Astrocyte of the cerebellum (primary cell): ENCODE measurements at places on chromosomes 6 and 20.

DNA sequence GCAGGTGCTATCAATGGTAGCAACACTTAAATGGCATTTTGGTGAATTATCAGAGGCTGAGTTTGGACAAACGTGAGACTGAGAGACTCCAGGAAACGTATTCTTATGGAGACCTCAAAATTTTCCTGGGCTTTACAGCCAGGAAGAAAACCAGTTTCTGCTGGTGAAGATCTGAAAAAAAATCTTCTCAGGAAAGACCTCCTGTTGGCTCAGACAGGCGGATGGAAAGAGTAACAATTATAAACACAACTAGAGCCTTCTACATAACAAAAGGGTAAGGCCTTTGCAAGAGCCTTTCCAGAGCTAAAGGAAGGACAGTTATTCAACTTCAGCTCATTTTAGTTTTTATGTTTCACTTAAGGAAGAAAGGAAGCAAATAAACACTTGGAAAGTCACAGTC, 274.4 kb downstream of the THBS2 start:
- DNase-seq, result no peak

DNA sequence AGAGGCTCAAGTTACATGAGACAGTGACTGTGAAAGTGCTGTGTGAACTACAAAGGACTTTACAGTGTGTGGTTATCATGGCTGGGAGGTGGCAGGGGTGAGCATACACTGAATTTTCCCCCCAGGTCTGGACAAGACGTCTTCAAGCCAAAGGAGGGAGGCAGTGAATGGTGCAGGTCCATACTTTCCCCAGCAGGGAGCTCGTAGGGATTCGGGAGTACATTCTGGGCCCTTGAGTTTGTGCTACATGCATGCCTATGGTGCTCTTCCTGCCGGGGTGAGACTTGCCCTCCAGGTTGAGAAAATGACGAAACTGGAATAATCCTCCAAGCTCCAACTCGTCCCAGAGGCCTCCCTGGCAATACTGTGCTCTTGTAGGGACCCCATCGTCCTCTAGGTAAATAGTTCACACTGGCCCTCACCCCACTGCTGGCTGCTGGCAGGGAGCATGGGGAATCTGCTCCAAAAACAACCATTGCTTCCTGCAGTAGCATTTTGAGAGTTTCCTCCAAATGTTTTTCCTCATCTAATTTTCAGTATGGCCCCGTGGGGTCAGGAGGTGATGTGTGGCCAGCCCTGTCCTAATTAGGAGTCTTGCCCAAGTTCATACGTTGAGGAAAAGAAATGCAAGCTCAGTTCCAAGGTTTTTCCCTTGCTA, 57.6 kb downstream of the ZNF831 start:
- DNase-seq, result no peak

DNA sequence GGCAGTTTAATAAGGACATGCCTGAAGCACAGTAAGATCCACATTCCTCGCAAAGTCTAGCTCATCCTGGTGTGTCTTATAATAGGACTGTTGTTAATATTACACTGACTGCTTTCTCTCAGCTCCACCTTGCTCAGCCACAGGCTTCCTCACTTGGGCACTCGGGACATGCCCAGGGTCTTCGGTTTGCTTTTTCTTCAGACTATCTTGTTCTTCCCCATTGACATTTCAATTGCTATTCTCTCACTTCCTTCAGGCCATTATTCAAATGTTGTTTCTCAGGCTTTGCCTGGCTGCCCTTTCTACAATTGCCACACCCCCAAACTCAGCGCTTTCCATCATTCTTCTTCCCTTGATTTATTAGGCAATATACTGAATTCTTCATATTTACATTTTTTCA, 274.8 kb upstream of the RGS17 start:
- DNase-seq, result no peak

DNA sequence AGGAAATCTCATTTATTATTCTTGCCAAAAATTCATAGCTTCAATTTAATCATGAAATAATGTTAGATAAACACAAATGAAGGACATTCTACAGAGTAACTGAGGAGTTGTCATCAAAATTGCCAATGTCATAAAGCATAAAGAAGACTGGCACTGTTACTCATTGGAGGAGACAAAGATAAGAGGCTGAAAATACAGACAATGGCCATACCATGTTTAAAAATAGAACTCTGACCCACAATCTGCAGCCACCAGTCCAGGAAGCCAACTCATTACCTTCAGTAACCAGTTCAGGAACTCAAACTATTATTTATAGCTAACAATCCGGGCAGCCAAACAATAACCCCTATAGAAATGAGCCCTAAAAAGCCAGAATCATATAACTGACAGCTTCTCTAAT, 795.6 kb downstream of the TENT5A start:
- DNase-seq, result no peak

DNA sequence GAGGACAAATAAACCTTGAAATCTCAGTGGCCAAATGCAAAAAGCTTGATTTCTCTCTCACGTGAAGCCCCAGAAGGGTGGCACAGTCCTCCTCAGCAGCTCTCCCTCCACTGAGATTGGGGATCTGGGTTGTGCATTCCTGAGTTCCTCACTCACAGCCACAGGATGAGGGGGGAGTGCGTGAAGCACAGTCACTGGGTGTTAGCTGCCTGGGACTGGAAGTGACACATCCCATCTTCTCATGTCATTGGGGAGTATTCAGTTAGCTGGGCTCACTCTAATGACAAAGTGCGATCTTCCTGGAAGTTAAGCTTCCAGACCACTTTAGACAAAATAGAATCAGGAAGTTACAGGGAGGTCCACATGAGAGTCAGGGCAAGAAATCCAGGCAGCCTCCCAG, 192.2 kb upstream of the LRFN2 start:
- no peak for DNase-seq

- DNase-seq, result no peak
These were observed 424.4 kb upstream of the MARCKS start for GRCh38 chr6:113432521-113433334.

GRCh38 chr6:34894693-34895092, 5.6 kb downstream of the ANKS1A start:
- DNase-seq, result no peak

- no peak for DNase-seq
These were observed 14.0 kb downstream of the PGBD1 start for GRCh38 chr6:28295326-28295725.

GRCh38 chr20:34024723-34025351, 31.1 kb downstream of the RALY start:
- DNase-seq, result no peak

DNA sequence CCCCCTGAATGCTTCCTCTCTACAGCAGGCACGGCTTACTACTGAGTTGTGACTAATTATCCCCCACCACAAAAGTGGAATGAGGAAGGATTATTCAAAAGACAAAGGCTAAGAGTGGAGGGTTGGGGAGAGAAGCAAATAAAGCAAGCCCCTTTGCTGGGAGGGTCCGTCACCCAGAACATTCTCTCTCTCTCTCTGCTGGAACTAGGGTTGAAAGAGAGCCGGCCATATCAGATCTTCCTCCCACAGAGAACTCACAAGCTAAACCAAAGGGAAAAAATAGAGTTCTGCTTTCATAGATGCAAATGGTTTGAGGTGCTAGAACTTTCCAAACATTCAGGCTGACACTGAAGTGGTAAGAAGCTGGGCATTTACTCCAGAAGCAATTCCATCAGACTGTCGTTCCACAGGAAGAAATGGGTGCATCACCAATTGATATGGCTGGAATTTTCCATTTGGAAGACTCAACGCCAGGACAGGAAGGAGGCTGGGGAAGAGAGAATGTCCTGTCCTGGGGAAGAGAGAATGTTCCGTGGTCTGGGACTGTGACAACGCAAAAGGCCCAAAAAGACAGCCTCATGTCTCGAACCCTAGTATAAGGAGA, 7.9 kb downstream of the ZMYND8 start:
- DNase-seq, result no peak

DNA sequence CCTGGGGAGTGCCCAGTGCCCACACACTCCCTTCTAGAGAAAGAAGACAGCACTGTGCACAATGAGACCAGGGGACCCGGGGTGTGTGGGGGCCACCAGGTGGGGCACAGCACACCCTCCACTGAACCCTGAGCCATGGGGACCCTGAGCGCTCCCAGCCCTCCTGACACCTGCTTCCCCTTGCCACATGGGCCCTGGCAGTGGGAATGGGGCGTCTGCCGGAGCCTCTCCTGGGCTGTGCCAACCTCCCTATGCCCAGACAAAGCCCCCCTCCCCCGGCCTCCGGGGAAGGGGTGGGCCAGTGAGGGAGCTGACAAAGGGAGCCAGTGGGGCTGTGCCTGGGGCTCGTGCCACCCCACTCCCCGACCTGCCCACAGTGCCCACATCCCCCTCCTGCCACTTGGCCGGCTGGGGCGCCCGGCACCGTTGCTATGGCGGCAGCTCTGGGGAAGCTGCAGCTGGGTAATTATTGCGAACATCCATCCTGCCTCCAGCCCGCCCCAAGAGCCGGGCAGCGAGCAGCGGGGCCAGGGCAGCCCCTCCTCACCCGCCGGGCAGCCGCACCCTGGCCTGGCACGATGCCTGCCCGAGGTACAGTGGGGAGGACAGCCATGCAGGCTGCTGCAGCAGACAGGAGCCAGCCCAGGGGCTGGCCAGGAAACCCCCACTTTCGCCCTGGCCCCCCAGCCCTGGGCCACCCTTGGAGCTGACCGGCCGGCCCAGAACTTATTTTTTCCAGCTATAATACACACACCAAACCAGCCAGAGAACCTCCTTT, 41.9 kb upstream of the NOL4L start:
- DNase-seq, result no peak

GRCh38 chr6:73631849-73632248, 21.9 kb downstream of the SLC17A5 start:
- no peak for DNase-seq

DNA sequence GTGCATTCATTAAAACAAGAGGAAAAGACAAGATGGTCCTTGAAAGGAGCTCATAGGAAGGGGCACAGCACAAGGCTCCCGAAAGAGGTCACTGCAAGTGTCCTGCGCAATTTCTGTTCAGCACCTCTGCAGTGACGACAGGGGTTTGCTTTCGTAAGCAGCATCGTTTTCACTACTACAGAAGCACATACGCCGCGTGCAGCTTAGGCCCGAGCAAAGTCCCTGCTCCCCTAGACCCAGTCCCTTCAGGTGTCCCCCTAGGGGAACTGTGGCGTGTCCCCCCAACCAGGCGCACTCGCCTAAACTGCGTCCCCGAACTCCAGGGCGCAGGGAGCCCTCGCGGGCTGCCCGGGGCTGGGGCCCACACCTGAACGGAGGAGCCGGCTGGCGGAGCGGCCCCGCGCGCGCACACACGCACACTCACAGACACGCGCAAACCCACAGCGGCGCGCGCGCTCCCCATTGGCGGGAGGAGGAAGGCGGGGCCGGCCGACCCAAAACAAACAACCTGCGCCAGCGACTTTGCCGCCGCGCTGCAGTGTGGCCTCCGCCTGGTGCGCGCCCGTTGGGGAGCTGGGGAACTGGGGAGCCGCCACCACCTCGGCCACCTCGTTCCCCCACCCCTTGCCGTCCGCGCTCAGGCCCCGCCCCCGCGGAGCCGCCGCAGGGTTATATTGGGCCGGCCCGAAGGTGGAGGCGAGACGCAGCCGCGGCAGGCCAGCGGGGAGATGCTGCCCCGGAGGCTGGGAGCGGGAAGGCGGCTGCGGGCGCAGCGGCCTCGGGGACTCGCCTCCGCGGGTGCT, at the start of gene FOXQ1:
Gene FOXQ1 (plus strand): TSS at position 699 of the 803 bp plus-strand sequence. CDS start 607 bp downstream, outside the sequence.
- no peak for DNase-seq

GRCh38 chr20:63884506-63885263, 10.2 kb upstream of the DNAJC5 start:
- no peak for DNase-seq

DNA sequence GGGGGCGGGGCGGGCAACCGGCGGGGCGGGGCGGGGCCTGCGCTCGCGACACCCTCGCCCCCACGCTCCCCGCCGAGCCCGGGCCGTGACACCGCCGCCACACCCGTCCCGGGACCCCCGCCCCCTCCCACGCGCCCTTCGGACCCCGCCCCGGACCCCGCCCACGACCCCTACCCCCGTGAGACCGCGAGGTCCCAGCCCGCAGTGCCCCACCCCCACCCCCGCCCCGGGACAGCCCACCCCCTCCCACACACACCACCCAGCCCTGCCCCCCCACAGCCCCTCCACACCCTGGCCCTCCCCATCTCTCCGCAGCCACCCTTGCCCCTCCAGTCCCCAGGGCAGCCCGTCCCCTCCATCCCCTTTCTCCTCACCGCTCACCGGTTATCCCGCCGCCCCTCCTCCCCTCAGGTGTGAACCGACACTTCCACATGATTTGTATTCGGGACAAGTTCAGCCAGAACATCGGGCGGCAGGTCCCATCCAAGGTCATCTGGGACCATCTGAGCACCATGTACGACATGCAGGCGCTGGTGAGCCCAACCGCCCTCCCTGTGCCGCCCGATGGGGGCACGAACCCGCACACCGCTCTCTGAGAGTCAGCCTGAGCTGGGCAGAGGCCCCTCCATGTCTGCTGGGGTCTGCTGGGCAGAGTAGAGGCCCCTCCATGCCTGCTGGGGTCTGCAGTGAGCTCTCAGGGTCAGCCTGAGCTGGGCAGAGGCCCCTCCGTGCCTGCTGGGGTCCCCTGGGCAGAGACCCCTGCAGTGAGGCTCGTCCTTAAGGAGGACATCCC, 622 bp downstream of the MRGBP start:
- no peak for DNase-seq

DNA sequence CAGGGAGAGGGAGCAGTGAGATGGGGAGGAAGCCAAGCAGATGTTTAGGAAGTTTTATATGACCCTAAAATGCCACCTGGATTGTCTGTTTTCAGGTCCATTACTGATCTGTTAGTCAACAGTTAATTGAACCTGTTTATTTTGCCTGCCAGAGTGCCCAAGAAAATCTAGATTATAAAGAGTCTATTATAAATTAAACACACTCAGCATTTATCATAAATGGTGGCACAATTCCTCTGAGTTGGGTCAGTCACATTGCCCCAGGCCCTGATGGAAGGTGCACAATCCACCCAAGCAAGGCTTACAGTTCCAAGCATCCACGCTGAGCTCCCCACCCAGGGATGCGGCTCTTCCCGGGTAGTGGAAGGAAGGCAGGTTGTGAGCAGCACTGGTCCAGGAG, 21.4 kb upstream of the ULBP3 start:
- no peak for DNase-seq

DNA sequence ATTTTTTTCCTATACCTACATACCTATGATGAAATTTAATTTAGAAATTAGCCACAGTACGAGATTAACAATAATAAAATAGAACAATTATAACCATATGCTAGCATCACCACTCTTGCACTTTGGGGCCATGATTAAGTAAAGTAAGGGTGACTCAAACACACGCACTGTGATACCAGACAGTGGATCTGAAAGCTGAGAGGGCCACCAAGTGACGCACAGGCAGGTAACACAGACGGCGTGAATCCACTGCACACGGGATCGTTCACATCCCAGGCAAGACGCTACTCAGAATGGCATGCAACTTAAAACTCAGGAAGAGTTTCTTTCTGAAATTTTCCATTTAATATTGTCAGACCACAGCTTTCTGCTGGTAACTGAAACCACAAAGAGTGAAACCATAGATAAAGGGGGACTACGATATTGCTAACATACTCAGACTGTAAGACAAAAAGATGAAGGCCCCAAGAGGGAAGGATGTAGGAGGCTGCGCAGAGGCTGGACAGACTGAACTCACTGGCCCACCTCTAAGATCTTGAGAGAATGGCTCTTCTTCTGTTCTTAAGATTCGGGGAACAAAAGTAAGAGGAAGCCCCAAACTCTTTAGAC, 17.9 kb downstream of the RRBP1 start:
- DNase-seq, result no peak

GRCh38 chr20:37220731-37221130, 40.9 kb downstream of the GHRH start:
- DNase-seq, result no peak
